NCI-H226 (cell line): ENCODE measurements at places on chromosomes 3 and 15.

- no peak for DNase-seq
These were observed 15.9 kb upstream of the STAB1 start for GRCh38 chr3:52479037-52479876.

DNA sequence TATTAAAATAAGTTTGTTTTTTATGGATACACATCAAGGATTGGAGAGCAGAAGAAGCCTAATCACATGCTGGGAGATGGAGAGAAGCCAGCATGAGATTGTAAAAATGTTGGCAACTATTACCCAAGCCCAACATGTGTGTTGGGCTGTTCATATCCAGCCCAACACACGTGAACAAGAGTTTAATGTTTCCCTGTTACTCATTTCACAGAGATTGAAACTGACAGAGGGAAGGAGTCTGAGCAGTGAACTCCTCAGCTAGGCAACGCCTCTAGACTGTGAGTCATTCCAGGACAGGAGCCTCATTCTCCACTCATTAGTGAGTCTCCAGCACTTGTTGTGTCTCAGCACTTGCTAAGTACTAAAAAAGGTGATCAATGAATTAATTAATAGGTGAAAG is 43.2 kb upstream of the CMSS1 start:
- DNase-seq: peak; percentile 87

GRCh38 chr3:155958676-155959075 is 88.2 kb downstream of the GMPS start:
- no peak for DNase-seq

GRCh38 chr3:32354362-32354778 is 37.3 kb upstream of the CMTM7 start:
- no peak for DNase-seq

- no peak for DNase-seq
These were observed 6.5 kb upstream of the ETV5 start for GRCh38 chr3:186115239-186115996.

DNA sequence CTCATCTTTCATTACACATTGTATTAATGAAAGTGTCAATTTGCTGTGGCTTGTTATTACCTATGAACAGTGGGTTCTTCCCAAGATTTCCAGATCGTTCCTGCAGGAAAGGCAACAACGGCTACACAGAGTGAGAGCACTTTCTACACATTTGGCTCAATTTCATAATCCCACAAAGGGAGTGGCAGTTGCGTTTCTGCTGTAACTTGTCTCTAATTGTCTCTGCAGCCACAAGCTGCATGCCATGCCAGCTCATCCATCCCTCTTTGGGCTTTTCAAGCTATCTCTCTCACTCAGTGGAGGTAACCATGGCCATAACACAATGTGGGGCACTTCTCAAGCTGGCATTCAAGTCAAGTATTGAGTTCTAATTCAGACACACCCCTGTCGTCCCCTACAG is 27.7 kb upstream of the CPNE4 start:
- no peak for DNase-seq

- no peak for DNase-seq
These were observed 246.8 kb upstream of the CNTN3 start for GRCh38 chr3:74861211-74861610.

- DNase-seq: no peak
These were observed 171.6 kb upstream of the NR2F2 start for GRCh38 chr15:96158938-96159337.

- DNase-seq: no peak
These were observed 193.1 kb downstream of the EPHA3 start for GRCh38 chr3:89300526-89300925.

GRCh38 chr3:95148107-95148506 is 1085.2 kb downstream of the NSUN3 start:
- no peak for DNase-seq

DNA sequence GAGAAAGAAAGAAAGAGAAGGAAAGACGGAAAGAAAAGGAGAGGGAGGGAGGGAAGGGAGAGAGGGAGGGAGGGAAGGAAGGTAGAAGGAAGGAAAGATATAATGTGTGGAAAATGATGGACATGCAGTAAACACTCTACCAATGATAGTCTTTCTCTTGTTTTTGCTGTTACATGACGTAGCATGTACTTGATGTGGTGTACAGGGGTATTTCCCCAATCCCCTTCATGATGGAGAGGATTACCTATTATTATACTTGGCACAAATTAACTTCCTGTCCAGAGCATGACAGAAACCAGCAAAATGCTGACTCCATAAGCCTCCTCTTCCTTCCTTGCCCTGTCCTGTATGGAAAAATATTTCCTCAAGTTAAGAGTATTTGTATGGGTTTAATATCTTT is 124.4 kb downstream of the B3GALNT1 start:
- no peak for DNase-seq

GRCh38 chr3:189820365-189820720 is 189.2 kb downstream of the TP63 start:
- no peak for DNase-seq

- DNase-seq: no peak
These were observed 984 bp upstream of the SMARCC1 start for GRCh38 chr3:47782446-47783308.

- DNase-seq: no peak
These were observed 228.5 kb downstream of the LSAMP start for GRCh38 chr3:116216761-116217160.

DNA sequence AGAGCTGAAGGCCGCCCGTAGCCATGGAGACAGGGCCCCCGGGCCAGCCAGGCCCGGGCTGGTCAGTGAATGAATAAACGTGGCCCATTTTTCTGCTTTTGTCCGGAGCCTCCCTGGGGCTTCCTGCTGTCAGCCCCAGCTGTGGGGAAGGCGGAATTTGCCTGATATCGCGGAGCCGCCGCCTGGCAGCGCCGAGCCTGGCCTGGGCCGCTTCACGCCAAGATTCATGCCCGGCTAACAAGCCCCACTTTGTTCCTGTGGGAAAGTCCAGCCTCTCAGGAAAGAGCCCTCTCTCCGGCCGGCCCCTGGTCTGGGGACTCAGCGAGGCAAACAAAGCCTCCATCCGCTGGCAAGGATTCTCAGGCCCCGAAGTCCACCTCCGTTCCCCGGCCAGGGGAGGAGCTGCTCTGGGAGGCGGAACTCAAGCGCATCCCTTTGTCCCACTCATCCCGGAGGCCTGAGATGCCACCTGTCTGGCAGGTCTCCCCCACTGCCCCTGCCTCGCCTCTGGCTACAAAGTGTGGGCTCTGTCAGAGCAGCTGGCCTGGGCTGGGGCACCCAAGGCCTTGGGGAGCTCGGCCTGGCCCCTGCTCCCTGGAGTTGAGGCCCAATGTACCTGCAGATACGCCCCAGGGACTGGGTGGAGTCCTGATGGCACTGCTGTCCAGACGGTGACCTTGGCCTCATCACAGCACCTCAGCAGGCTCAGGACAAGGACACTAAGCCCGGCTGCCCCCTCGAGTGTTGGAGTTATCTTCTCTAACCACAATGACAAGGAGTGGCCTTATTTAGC is 51.6 kb upstream of the SLC6A11 start:
- DNase-seq: no peak

DNA sequence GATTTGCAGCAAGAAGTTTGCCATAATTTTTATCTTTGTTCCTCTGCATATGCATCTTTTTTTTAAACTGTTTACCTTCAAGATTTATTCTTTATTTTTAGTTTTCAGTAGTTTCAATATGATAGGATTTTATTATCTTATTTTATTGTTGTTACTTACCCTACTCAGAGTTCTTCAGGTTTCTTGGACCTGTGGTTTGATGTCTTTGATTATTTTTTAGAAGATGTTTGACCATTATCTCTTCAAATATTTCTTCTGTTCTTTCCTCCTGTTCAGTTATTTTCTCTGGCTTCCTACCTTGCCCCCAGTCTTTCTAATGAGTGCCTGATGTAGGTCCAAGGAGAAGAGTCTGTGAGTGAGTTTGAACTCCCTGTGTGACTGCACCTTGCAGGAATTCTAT is 137.7 kb downstream of the FILIP1L start:
- DNase-seq: no peak

DNA sequence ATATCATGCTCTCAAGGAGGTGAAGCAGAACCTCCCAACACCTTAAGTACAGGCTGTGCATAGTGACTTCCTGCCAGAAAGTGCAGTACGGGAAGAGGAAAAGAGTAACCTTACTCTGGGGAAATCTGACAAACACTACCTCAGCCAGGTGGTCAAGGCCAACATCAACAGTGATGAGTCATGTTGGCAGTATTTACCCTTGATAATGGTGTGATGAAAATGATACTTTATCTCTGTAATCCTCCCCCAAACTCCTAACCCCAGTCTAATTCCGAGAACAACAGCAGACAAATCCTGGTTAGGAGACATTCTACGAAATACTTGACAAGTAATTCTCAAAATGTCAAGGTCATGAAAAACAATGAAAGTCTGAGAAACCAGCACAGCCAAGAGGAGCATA is 26.5 kb downstream of the ANKDD1A start:
- DNase-seq: peak; percentile 77

DNA sequence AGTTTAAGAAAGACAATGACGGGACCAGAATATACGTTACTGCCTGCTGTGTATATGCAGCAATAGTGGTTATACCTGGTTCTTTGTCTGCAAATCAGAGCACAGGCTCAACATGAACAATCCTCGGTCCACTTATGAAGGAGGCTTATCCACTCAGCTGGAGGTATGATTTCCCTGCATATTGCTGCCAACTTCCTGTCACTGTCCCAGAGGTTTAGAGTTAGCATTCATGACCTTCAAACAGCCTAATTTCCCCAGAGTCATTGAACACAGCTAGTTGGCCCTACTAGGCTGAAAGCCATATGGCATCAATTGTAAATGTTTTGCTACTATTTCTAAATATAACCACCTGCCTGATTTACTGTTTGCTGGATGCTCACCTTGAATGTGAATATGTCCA is 224.9 kb upstream of the ZNF717 start:
- no peak for DNase-seq

DNA sequence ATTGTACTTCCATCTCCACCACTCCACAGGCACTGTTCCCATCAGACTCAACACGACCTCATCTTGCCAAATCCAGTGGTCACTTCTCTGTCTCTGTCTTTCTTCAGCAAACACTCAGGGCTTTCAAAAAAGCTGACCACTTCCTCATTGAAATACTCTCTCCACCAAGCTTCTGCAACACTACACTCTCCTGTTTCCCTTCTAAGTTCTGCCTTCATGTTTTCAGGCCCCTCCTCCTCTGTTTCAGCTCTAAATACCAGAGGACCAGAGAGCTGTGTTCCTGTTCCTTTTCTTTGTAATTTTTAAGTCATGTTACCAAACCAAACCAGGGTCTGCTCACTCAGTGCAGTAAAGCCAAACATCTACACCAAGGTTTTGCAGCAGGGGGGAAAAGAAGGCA is 33.8 kb upstream of the ACP3 start:
- peak; percentile 2 for DNase-seq

- DNase-seq: no peak
These were observed 56.9 kb downstream of the CTDSPL start for GRCh38 chr3:37918627-37919026.

DNA sequence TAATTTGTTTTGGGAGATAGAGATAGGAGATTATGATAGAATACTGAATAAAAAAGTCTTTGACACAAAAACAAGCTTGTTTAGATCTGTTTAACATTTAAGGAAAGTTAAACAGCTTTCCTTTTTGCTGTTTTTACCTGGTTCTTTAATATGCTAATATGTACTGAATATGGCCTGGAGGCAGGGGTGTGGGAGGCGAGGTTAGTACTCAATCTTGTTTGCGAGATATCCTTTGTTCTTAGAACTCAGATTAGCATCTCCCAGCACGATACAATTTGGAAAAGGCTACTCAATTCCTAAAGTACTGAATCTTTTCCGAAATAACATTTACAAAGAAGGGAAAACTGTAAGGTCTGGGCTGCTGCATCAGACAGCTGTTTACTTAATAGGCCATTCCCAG is 40.8 kb upstream of the ST3GAL6 start:
- no peak for DNase-seq

- DNase-seq: no peak
These were observed 58.0 kb downstream of the EFCAB12 start for GRCh38 chr3:129370248-129370964.

DNA sequence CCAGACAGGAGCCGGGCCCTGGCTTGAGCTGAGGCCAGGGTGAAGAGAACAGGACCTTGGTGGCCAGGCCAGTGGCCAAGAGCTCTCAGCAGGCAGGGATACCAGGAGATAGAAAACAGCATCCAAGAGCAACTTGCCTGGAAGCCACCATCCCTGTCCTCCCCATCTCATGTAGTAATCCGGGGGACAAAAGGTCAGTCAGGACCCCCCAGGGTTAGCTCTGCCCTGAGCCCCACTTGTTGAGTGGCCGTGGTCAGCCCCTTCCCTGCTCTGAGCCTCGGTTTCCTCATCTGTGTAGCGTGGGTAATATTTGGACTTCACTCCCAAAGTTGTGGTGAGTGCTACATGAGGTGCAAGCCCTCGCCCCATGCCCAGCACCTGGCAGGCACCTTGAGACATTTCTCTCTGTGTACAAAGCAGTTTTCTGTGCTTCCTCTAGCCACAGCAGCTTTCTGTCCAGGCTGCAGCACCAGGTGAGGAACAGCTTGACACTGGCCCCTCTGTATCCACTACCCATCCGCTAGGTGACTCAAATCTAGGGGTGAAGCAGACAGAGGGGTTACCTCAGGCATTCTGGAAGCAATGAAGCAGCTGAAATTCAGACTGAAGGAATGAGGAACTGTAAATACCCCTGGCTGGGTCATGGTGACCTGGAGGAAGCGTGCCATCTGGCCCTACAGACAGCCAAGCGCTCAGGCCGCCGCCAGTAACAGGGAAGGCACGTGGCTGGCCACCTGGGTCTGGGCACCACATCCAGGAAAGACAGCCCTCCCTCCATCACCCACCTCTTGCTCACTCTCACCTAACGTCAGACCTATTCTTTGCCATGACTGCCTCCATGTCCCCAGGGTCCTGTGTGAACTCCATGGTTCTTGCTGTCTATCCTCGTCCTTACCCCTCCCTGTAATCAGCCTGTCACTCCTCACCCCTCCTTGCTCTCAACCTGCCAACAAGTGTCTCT is 6.7 kb downstream of the CISH start:
- DNase-seq: no peak

GRCh38 chr15:34684351-34684750 is 70.4 kb downstream of the GJD2 start:
- DNase-seq: no peak

DNA sequence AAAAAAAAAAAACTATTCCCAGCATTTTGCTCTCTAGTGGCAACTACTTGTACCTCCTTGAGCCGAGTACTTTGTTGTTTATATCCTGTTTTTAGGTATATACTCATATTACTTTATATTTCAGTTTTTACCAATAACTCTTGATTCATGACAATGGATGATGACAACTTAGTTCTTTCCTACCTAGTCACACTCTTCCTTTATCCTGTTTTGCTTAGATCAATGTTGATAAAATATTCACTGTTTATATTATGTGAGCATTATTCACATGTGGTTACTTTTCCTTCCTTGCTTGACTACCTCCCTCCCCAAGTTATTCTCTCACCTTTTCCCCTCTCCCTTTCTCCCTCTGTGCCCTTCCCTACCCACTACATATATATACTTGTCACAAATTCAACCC is 53.7 kb downstream of the NKIRAS1 start:
- no peak for DNase-seq

- DNase-seq: no peak
These were observed 190.8 kb downstream of the PDCD6IP start for GRCh38 chr3:33989229-33989628.

GRCh38 chr15:69462030-69462492 is 9.4 kb downstream of the RPLP1 start:
- DNase-seq: no peak
